A549 (cell line): ENCODE measurements at places on chromosomes 6 and 20.

GRCh38 chr6:34549026-34549803, 6.9 kb downstream of the SPDEF start:
- no peak for DNase-seq

GRCh38 chr20:42706759-42707158, 482.9 kb downstream of the PTPRT start:
- no peak for DNase-seq

GRCh38 chr6:41573985-41574384, 27.8 kb downstream of the FOXP4 start:
- no peak for DNase-seq

GRCh38 chr6:166852451-166852975, 103.8 kb downstream of the RNASET2 start:
- DNase-seq: no peak

DNA sequence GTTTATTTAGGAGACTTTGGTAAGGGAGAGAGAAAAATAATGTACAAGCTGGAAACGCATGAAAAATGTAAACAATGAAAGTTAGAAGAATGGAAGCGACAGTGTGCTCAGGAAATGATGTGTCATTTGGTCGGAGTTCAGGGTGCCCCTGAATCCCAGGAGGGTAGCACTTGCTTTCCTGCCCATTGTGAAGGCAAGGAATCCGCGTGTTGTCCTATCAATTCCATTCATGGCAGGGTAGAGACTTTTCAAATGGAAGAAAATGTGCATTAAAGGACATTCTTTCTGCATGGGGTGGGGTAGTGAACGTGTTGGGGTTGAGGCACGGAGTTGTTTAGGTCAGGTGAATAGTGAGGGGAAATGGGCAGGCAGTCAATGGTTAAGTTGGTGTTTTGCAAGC, 33.7 kb downstream of the GCNT2 start:
- DNase-seq: no peak

DNA sequence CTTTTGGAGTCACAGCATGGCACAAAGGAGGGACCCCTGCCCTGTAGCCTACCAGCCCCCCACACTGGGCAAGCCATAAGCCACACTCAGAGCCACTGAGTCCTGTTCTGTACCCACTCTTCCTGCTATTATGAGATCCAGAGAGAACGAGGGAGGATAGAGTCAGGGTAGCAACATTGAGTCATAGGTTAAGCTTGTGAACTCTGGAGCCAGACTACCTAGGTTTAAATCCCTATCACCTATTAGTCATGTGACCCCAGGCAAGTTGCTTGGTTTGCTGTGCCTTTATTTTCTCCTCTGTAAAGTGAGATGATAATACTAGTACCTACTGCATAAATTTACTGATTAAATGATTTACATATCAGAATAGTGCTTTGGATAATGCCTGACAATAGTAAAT, 540 bp downstream of the CNBD2 start:
- no peak for DNase-seq

GRCh38 chr6:11738661-11739375, 39.8 kb downstream of the ADTRP start:
- no peak for DNase-seq

DNA sequence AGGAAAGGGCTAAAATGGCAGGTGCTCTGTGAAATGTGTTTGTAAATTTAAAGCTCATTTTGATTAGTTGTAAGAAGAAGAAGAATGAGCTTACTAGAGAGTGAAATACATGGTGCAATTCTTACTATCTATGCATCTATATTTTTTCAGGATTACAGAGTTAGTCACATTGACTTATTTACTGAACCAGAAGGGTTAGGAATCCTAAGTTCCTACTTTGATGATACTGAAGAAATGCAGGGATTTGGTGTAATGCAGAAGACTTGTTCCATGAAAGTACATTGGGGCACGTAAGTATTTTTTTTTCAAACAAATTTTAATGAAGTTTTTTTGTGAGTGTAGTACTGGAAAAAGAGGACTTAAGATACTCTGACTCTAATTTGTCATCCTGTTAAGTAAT, 99.3 kb downstream of the RTN4IP1 start:
- DNase-seq: no peak

- DNase-seq: no peak
Observed at GRCh38 chr20:23079016-23079351, 7.1 kb downstream of the CD93 start.

- DNase-seq: no peak
Observed at GRCh38 chr20:21323640-21324039, 20.5 kb downstream of the XRN2 start.

DNA sequence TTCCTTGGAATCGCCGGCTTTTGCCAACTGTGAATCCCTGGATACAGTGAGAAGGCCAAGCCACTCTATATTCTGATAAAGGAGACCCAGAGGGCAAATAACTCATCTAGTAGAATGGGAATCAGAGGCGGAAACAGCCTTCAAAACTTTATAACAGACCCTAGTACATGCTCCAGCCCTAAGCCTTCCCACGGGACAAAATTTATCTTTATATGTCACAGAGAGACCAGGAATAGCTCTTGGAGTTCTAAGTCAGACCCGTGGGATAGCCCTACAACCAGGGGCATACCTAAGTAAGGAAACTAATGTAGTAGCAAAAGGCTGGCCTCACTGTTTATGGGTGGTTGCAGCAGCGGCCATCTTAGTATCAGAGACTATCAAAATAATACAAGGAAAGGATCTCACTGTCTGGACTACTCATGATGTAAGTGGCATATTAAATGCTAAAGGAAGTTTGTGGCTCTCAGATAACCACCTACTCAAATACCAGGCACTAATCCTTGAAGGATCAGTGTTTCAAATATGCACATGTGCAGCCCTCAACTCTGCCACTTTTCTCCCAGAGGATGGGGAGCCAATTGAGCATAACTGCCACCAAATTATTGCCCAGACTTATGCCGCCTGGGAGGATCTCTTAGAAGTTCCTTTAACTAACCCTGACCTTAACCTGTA, 29.5 kb downstream of the CEP85L start:
- no peak for DNase-seq

DNA sequence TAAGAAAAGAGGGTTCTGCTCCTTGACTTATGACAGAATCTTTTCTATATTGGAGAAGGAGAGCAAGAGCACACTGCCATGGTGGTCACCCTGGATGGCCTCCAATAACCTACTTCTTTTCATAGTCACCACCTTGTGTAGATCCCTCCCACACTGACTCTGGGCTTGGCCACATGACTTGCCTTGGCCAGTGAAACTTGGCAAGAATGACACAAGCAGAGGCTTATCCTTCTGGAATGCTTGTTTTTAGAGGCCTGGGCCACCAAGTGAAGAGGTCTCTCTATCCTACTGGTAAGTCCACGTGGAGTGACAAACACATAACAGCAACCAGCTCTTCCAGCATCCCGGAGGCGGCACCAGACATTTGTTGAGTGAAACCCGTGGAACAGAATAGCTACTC, 349.4 kb upstream of the JARID2 start:
- DNase-seq: no peak

- no peak for DNase-seq
Observed at GRCh38 chr6:53692172-53692571, 26.6 kb upstream of the KLHL31 start.

- DNase-seq: no peak
Observed at GRCh38 chr6:149334682-149335160, 17.2 kb downstream of the TAB2 start.

GRCh38 chr20:24060851-24061590, 72.4 kb upstream of the GGTLC1 start:
- no peak for DNase-seq

DNA sequence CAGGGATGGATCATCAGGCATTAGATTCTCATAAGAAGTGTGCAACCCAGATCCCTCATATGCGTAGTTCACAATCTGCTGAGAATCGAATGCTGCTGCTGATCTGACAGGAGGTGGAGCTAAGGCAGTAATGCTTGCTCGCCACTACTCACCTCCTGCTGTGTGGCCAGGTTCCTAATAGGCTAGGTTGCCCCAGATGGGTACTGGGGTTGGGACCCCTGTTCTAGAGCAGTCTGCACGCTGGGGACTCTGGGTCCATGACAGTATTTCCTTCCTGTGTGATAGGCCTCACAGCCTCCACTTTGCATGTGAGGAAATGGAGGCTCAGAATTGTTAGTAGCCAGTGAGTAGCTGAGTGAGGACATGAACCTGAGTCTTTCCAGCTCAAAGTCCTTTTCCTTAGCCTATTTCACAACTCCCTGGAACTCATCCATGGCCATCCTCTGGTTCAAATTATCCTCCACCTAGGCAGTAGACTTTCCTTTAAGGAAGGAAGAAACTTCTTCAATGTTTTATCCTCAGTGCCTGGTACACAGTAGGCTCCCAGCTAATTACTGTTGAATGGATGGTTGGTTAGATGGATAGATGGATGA, 117.2 kb downstream of the SYCP2 start:
- no peak for DNase-seq

DNA sequence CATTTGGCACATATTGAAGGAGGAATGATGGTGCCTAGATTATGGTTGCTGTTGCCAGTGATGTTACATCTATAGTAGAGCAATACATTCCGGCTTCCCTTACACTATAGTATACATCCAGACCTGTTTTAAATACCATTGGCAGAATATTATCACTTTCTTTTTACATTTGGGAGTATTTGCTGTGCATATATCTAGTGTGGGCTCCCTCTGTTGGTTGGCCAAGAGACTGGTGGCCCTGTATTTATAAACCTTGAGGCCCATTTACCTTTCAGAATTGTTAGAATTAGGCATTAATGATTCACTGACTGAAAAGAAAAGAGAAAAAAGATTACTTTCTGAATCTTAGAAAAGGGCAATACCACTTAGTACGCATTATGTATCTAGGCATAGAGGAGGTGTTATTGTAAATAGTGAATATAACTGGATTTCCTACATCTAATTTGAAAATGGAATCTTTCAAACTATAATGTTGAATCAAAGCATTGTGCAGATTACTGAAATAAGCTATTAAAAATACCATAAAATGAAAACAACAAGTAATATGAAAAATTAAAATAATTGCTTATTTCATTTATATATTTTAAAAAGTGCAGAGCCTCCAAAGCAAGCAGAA, 628.8 kb upstream of the MAN1A1 start:
- DNase-seq: no peak

DNA sequence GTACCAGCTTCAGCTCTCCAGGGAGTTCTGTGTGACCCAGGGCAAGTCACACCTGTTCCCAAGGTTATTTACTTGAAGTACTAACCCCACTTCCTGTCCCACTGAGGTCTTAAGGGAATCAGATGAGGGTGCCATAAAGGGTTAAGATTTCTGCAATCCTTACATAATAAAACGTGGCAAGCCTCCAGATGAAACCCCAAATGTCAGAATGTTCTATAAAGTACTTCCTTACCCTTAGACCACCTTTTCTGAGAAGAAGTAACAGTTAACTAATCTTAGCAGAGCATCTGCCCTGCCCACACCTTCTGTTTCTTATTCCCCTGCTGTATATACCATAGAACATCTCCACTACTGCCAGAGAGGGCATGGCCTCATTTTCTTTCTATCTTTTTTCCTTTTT, 6.0 kb upstream of the AVP start:
- no peak for DNase-seq

DNA sequence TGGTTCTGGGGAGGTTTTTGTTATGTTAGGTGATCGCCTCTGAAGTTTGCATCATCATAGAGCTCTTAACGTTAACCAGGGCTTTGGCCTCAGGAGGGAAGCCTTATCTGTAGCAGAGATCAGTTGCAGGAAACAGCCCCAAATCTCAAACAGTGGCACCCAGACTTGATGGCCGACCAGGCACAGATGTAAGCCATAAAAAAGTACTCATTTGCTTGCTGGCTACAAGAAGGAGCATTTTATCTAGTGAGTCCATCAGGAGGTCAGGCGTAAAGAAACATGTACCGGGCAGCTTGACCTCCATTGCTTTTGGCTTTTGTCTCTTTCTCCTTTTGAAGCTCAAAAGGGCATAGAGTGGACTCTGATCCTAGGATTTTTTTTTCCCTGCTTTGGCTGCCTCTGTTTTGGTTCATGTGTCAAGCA, 122.3 kb downstream of the CCDC170 start:
- no peak for DNase-seq

DNA sequence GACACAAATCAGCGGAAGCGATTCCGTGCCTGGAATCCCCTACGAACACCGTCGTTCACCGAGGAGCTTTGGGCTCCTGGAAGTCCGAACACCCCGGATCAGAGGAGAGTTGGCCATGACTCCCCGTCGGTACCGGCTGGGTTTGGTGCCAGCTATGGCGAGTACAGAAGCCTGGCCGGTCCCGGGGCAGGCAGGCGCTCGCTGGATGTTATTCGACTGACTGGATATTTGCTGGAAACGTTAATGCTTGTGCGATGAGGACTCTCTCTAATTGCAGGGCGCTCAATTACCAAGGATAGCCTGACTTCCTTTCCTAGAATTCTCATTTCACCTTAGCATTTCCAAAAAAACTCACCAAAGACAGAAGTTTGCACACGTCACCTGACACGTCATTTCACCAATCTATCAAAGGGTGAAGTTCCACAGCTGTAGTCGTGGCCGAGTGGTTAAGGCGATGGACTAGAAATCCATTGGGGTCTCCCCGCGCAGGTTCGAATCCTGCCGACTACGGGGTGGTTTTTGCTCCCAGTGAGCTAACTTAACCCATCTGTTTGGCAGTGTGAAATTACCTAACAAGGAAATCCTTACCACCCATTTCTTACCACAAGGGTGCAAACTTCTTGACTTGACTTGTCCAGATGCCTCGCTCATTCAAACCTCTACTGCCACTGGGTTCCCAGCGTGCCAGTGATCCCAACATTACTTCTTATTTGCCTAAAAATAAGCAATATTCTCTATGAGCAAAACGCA, 22.7 kb upstream of the ZNF184 start:
- DNase-seq: peak; percentile 70

GRCh38 chr6:100724696-100725095, 156.4 kb downstream of the ASCC3 start:
- no peak for DNase-seq

DNA sequence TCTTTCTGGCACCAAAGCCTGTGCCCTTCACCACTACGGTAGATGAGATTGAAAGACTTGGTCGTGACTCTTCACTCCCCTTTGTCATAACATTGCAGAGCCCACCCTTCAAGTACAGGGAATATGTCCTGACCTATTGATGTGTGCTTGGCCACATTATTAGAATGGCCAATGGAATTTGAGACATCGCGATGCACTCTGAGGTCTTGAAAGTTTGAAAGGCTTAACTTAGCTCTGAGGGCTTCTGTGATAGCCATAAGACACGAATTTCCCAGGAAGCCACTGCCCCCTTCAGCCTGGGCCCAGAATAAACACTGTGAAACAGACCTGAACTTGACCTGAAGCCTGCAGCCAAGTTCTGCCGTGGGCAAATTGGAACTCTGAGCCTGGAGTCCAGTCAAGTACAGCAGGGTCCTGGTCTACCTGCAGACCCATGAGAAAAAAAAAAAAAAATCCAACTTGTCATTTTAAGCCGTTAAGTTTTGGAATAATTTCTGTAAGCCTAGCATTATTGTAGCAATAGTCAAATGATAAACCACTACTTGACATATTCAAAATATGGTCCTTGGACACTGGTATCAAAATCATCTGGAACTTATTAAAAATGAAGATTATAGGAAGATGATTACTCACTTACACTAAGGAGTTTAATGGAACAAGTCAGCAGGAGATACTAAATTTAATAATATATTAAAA, 36.9 kb upstream of the TRAF3IP2 start:
- DNase-seq: peak; percentile 27

GRCh38 chr6:130749402-130749801, 77.8 kb upstream of the SMLR1 start:
- DNase-seq: no peak

- DNase-seq: no peak
Observed at GRCh38 chr20:35285806-35286076, 1.2 kb upstream of the EIF6 start.
